ENCODE measurements at places on chromosomes 4 and X. TPM values are rescaled to one million over a fixed set of nuclear protein-coding genes. Genes with fewer than 3 reads are reported as not detected.

GPRASP3 gene
- 0.86 TPM for total RNA-seq

RXFP1 gene
- total RNA-seq, result not detected

BGN gene
- not detected for total RNA-seq

TBC1D14 gene
- total RNA-seq, result 54.7 TPM

DNA sequence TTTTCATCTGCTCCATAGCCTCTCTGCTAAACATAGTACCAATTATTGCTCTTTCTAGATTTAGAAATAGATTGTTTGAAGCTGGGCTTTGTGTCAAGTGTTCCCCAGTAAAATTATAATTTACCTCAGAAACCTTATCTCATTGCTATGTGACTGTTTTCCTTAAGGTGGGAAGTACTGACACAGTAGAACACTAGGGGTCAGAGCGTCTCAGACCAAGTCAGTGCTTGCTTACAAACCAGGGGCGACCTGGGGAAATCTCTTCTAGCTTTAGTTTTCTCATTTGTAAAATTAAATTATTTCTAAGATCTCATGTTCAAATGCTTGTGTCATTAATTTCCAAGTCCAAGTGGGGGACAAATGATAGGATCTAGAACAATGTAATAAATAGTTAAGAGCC, 360.4 kb downstream of the RAPGEF2 start:
- DNase-seq, result no peak

DNA sequence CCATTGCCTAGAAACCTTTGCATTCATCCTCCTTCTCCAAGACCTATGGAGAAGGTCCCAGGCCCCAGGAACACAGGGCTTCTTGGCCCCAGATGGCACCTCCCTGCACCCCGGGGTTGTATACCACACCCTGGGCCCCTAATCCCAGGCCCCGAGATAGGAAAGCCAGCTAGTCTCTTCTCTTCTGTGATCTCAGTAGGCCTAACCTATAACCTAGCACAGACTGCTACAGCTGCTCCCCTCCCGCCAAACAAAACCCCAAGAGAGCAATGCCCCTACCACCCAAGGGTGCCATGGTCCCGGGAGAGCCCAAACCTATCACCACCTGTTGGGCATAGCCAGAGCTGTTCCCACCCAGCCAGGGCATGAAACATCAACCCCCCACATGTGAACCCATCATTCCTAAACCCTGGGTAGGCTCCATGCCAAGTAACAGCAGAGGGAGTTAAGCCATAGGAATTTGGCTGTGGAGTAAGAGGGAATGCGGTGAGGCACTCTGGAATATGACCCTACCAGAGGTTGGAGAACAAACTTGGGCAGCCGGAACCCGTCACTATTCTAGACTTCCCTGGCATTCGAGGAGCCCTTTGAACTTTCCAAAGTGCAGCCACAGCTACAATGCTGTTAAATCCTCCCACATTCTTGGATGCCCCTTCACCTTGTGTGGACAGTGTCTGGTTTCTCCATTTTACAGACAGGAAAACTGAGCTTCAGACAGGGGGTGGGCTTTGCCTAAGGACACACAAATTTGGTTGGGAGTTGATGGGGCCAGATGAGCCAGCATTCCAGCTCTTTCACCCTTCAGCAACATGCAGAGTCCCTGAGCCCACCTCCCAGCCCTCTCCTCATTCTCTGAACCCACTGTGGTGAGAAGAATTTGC, 10.9 kb upstream of the SASH3 start:
- no peak for DNase-seq

GRCh38 chr4:82905205-82905604, 4.7 kb downstream of the THAP9 start:
- DNase-seq, result peak; percentile 28

DNA sequence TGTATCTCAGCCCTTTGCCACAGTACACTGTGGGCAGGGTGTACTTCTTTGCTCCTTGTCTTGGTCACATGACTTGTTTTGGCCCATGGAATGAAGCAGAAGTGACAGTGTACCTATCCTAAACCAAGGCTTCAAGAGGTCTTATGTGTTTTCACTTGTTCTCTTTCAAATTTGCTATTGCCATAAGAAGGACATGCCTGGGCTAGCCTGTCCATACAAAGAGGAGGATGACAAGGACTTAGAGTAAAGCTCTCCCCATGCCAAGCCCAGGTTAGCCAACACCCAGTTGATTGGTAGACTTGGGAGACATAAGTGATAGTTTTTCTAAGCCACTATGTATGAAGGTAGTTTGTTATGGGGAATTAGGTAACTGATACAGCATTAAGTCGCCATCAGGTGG, 141.1 kb upstream of the MID1 start:
- DNase-seq, result no peak

DNA sequence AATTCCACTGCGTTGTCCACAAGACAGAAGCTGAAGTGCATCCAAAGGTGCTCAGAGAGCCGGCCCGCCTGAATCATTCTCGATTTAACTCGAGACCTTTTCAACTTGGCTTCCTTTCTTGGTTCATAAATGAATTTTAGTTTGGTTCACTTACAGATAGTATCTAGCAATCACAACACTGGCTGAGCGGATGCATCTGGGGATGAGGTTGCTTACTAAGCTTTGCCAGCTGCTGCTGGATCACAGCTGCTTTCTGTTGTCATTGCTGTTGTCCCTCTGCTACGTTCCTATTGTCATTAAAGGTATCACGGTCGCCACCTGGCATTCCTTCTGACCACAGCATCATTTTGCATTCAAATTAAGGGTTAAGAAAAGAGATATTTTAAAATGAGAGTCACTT, 115.5 kb downstream of the NFKB1 start:
- DNase-seq, result no peak

DNA sequence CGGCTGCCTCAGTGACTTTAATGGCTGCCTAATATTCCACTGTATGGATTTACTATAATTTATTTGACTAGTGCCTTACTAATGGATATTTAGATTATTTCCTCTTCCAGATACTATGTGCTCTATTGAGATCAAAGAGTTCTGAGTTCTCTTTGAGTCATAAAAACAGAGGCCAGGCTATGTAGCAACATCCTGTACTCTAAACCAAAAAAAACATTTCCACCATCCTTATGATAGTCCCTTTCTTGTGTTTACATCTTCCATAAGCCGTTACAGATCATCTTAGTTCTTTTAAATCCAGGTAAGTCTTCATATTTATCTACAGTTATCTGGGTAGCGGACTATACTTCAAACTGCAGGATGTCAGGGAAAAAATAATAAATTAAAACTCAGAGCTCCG, 56.6 kb upstream of the TMEM184C start:
- no peak for DNase-seq

DNA sequence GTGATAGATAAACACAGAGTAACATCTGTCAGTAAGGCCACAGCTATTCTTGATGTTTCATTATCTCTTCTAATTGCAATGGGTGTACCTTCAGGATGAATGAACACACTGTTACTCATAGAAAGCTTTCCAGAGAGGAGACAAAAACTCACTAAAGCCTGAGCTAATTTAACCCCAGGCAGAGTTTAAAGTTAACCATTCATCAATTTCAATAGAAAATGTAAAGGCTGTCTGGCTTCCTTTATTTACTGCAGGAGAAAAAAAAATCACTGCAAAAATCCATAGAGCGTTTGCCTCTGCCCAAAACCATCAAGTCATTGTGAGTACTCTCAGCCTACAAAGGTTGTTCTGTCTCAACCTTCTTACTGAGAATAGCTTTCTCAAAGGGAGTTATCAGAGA, 376.9 kb downstream of the PPP4R3C start:
- DNase-seq, result peak; percentile 21

DNA sequence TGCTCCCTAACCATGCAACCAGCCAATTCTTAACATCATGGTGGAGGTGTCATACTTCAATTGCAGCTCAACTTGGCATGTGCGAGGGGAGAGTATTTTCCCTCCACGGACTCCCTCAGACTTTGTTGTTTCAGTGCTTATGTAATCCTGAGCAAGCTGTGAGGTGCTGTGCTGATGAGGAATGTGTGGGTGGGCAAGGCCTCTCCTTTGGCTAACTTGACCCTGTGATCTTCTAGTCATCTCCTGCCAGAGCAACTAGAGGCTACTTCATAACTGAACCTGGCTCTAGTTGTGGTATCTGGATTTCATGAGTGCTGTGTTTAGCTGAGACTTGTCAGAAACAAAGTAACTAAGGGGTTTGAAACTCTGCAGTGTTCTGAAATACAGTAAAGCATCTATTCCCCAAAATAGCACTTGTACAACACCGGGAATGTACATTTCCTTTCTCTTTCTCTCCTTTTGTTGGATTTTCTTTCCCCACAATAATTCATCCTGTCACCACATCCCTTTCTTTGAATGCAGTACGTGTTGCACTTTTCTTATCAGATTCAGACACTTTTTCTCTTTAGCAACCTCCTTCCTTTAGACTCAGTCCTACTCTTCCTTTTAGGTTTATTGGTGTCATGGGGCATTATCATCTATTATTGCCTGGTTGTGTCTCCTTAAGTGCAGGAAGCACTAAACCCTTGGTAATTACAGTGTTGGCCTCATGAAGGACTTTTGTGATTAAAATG, 415.2 kb upstream of the NR3C2 start:
- DNase-seq, result no peak

DNA sequence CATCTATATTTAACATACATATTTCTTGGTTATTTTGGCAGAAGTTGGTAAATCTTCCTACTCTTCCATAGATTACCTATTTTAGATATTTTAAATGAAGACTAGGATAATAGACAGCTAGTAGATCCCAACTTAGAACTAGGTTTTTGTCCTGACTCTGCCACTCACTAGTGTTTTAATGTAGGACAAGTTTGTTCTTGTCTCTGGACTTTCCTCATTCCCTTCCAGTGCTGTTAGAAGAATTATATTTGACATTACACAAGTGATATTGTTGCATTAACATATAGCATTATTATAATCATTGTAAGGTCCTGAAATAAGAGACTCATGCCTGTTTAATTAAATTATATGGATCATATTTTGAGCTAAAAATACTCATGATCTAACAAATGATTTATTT, 24.1 kb upstream of the ALB start:
- DNase-seq, result no peak

DNA sequence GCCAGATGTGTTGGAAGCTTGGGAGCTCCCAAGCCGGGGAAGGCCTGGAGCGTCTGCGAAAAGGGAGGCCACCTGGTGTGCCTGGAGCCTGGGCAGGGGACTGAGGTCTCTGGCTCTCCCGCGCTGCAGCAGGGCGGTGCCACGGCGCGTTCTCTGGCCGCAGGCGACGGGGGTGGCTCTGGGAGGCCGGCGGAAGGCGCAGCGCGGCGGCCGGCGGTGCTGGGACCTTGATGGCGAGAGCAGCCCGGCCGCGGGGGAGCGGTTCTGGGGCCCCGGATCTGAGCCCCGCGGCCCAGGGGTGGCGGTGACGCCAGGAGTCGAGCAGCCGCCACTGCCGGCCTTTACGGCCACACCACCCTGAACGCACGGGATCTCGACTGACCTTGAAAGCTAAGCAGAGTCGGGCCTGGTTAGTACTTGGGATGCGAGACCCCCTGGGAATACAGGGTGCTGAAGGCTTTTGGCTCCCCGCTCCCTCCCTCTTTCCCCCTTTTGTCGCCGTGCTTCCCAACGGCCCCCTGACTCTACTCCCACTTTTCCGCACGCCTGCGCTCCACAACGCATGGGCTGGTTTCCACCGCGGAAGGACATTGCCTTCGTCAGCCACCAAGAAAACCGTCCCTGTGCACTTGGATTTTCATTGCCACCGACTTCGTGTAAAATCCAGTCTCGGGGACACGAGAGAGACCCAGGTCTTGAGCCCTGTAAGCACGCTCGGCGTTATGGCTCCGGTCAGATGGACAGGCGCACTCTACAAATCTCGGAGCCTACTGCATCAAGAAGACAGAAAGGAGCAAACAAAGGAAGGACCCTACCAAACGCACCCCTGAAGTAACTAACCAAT, 9.5 kb downstream of the FRG2 start:
- DNase-seq, result no peak

DNA sequence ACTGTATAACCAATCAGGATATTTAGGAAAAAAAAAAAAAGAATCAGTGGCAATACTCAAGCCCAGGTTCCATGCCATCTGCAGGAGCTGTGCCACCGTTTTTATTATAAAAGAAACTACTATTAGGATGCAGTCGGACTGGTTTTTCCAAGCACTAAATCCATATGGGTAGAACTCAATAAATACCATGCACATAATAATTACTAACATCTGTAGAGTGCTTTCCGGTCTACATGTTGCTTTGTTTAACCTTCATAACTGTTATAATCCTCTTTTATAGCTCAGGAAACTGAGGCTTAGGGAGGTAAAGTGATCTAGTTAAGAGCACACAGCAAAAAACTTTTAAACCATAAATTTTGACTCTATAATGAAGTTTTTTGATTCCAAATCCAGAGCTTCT, 24.0 kb downstream of the ARSJ start:
- DNase-seq, result no peak

- no peak for DNase-seq
Observed at GRCh38 chrX:9503261-9503660, 38.4 kb downstream of the TBL1X start.

GRCh38 chrX:10102046-10102704, 54.6 kb upstream of the CLCN4 start:
- DNase-seq, result no peak

GRCh38 chr4:67880866-67881610, 2.8 kb downstream of the TMPRSS11D start:
- no peak for DNase-seq

DNA sequence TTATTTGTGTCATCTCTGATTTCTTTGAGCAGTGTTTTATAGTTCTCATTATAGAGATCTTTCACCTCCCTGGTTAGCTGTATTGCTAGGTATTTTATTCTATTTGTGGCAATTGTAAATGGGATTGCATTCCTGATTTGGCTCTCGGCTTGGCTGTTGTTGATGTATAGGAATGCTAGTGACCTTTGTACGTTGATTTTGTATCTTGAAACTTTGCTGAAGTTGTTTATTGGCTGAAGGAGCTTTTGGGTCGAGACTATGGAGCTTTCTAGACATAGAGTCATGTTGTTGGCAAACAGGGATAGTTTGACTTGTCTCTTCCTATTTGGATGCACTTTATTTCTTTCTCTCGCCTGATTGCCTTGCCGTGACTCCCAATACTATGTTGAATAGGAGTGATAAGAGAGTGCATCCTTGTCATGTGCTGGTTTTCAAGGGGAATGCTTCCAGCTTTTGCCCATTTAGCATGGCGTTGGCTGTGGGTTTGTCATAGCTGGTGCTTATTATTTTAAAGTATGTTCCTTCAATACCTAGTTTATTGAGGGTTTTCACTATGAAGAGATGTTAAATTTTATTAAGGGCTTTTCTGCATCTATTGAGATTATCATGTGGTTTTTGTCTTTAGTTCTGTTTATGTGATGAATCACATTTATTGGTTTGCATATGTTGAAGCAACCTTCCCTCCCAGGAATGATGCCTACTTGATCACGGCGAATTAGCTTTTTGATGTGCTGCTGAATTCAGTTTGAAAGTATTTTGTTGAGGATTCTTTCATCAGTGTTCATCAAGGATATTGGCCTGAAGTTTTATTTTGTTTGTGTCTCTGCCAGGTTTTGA, 72.7 kb upstream of the BOD1L1 start:
- peak; percentile 74 for DNase-seq

GRCh38 chr4:88188738-88189417, 30.4 kb upstream of the ABCG2 start:
- no peak for DNase-seq

- peak; percentile 39 for DNase-seq
Observed at GRCh38 chr4:37890801-37891259, at the start of gene TBC1D1. TSS of gene TBC1D1 (plus strand) at chr4:37891084. CDS start at chr4:37902096, 11,012 bp downstream.

GRCh38 chr4:47597696-47598095, 112.6 kb downstream of the ATP10D start:
- DNase-seq, result no peak
